ENCODE measurements at places on chromosomes 16 and 17.

DNA sequence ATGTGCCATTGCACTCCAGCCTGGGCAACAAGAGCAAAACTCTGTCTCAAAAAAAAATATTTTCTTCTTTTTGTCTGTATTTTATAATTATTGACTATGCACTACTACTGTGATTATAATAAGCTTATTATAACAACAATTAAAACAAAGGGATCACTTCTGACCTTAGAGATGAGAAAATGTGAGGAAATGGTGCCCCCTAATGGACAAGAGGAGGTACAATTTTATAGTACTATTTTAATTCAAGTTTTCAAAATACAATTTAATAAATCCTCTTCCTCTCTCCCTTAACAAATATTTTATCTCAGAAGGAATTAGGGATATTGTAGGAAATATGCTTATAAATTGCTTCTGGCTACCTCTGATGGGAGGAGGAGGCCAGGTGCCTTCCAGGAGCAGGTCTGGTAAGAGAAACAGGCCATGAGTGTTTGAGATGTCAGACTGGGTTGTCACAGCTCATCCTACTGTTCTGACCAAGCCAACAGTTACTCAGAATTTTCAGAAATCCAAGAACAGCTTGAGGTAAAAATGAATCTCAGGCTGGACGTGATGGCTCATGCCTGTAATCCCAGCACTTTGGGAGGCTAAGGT lies 14.0 kb downstream of the VPS53 start:
- peak; percentile 45 for DNase-seq

- DNase-seq = no peak
Observed at GRCh38 chr16:86569701-86570447, 3.2 kb downstream of the FOXC2 start.

GRCh38 chr17:22703786-22704441 lies 1011.6 kb downstream of the KCNJ18 start:
- DNase-seq = no peak

- DNase-seq = no peak
Observed at GRCh38 chr16:85428899-85429775, 184.0 kb upstream of the GSE1 start.

DNA sequence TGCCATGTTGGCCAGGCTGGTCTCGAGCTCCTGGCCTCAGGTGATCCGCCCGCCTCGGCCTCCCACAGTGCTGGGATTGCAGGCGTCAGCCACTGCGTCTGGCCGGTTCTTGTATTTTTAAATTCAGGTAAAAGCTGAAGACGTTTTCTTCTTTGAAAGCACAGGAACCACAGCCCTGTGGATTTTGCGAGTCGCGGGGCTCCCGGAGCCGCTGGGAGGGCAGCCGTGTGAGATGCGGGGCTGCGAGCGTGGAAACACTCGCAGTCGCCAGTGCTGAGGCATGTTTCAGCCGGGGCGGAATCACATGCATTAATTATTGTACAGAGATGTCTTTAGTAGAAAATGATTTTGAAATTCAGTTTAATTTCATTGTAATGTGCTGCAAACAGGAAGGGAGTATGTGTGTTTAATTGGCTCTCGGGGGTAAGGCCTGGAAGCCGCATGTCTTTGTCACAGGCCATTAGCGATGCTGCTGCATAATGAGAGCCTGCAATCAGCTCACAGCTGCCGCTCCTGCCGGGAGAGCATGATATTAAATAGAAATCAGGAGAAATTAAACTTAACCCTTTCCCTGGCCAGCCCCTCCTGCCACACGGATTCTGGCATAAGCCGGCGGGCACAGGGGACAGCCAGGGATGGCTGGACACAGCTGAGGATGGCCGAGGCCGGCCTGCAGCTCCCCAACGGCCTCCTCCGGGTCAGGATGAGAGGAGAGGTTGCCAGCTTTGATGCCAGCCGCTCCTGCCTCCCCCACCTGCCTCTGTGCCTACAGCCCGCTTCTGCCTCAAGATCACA lies 35.4 kb upstream of the CDH15 start:
- DNase-seq = no peak

Data from fibroblast of upper back skin (primary cell).